ENCODE measurements at places on chromosomes 5 and 9.

- no peak for DNase-seq
These were observed 130.4 kb upstream of the CDH6 start for GRCh38 chr5:31062902-31063580.

DNA sequence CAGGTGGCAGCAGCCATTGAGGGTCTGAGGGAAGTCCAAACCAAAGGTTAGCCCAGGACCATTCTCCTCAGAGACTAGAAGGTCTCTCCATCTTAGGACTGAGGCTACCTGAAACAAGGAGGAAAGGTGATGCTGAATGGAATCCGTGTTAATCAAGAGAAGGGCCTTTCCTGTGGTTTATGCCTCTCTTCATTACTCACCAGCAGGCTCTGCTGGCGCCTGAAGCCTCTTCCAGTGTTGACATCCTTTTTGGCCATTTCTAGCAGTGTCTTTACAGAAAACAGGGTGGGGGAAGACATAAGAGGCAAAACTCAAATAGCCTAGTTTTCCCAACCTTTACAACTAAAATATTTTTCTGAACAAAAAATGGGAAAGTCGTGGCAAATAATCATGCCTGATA is 98.0 kb downstream of the ENC1 start:
- DNase-seq: peak; percentile 66

DNA sequence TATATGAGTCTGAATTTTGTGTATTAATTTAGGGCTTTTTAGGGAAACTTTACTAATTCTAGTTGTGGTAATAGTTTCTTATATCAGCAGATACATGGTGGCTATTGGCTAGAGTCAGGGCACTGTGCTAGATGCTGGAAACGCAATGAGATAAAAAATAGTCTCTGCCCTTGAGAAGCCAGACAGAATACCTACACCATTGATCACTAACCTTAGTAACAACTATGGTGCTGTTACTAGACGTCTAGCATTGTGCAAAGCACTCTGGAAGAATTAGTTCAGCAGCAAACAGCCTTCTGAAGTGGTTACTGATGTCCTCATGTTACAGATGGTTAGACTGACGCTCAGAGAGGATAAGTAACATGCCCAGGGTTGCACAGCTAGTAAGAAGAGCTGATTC is 61.8 kb downstream of the GDA start:
- no peak for DNase-seq

DNA sequence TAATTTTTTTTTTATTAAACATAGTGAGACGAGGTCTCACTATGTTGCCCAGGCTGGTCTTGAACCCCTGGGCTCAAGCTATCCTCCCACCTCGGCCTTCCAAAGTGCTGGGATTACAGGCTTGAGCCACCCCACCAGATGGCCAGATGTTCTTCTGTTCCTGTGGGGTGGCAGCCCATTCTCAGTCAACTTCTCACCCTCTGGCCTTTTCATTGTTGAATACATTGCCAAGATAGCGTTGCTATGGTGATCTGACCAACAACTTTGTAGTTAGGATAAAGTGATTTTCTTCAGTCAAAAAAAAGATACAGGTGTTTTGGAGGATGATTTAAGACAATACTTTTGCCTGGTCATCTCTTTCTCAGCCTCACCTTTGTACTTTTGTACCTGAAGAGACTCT is 109.1 kb downstream of the EGFLAM start:
- no peak for DNase-seq

DNA sequence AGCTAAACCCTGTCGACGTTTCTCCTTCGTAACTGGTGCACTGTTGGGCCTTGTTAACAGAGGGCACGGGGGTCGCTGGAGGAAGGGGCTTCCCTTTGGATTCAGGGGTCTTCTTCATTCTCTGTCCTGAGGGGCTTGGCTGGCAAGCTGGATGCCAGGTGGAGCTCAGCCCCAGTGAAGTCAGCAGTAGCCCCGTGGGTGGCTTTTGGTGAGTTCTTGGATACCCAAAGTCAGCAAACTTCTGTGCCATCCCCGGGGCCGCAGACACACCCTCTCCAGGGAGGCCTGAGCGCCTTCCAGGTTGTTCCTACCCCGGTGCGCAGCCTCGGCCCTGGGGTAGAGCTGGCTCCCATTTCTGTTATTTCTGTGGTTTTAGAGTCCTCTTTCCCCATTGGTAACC is 12.3 kb upstream of the OBP2A start:
- DNase-seq: no peak

GRCh38 chr9:131691969-131692611 is 47.8 kb downstream of the RAPGEF1 start:
- DNase-seq: no peak

DNA sequence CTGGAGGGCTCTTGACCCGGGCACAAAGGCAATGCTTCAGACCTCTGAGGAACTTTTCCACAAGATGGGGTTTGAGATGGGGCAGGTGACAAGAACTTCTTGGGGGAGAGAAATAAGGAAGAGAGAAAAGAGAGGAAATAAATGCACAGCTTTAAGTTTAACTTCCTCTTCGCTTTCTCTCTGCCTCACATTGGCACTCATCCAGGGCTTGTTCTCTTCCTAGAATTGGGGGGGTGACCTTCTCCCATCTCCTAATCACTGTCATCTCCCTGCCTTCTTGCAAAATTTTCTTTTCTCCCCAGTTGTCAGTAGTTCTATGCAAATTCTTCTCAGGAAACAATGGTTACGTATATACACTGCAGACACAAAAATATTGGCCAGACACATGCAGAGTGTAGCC is 19.1 kb upstream of the ADCY2 start:
- no peak for DNase-seq

GRCh38 chr5:114317751-114318150 is 44.1 kb upstream of the KCNN2 start:
- no peak for DNase-seq

DNA sequence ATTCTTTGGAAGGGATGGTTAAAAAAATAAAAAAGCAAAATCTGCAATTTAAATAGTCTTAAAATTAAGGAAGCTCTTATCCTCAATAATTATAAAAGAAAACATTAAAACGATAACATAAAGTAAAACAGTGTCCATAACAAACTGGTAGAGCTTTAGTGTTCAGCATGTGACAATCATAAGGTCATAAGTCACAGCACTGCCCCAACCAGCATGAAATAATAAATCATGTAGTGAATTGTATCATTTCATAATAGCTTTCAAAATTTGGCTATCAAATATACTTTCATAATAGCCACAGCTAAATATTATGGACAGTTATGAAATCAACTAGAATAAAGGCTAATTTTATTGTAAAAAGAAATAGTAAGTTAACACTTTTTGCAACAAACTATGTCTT is 10.0 kb downstream of the NR3C1 start:
- no peak for DNase-seq
